ENCODE measurements at places on chromosomes 1 and 21.

GRCh38 chr21:32007456-32007855 lies 134.6 kb downstream of the HUNK start:
- no peak for DNase-seq

DNA sequence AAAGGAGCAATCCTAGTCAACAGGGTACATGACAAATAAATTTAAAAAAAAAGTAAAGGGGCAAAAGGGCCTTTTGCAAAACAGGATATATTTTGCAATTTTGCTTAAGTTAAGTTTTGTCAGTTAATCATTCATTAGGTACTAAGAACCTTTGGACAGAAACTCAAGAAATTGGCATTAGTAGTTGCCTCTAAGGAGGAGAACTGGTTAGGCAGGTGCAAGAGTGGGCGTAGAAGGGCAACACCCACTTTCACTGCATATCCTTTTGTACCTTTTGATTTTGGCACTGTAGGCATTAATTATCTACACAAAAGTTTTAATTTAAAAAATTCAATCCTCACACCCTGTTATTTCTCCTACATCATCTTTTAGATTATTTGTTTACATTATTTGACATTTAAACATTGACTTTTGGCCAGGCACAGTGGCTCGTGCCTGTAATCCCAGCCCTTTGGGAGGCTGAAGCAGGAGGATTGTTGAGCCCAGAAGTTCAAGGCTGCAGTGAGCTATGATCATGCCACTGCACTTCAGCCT lies 4.3 kb downstream of the DDAH1 start:
- no peak for DNase-seq

DNA sequence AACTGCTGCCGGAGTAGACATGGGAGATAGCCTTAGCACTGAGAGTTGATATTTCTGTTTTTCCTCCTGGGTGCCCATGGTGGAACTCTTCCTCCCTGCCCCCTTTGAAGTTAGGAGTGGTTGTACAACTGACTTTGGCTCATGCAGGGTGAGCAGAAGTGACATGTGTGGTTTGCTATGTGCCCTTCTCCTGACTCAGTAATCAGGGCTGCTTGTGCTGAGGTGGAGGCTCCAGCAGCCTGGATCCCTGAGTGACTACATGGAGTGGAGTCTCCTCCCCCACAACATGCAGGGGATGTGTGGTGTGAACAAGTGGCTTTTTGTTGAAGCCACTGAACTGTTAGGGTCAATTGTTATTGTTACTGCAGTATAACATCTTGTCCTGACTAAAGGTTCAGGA lies 261.6 kb downstream of the CAMTA1 start:
- DNase-seq, result no peak

DNA sequence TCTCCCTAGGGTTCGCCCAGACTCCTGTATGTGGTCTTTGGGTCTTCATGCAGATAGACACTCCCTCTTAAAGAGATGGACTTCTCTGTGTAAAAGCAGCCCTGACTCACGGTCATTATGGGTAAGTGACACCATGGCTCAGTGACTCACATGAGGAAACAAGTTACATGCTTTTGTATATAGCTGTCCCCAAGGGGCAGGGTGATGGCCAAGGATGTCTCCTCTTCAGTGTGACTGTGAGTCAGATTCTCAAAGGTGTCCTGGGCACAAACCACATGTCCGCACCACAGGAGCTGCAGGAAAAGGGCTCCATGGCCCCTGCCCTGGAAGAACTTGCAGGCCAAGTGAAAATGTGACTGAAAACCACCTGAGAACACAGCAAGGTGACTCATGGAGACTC lies 380.4 kb downstream of the NPHP4 start:
- no peak for DNase-seq

- DNase-seq, result no peak
Observed at GRCh38 chr1:182622901-182623528, 18.8 kb upstream of the RGS16 start.

DNA sequence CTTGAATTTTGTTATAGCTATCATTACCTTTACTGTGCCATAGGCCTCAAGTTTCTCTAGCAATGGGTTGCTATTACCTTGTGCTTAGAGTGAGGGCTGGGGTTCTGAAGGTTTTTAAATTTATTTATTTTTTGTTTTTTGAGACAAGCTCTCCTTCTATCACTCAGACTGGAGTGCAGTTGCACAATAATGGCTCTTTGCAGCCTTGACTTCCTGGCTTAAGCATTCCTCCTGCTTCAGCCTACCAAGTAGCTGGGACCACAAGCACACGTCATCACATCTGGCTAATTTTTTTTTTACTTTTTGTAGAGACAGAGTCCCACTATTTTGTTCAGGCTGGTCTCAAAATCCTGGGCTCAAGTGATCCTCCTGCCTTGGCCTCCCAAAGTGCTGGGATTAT lies 41.5 kb downstream of the SNX27 start:
- DNase-seq, result no peak

GRCh38 chr21:46035809-46036695 lies 54.5 kb downstream of the COL6A1 start:
- DNase-seq, result no peak

- no peak for DNase-seq
Observed at GRCh38 chr1:36024847-36025246, 59.0 kb upstream of the TEKT2 start.

- no peak for DNase-seq
Observed at GRCh38 chr1:116259663-116260062, 113.4 kb upstream of the ATP1A1 start.

DNA sequence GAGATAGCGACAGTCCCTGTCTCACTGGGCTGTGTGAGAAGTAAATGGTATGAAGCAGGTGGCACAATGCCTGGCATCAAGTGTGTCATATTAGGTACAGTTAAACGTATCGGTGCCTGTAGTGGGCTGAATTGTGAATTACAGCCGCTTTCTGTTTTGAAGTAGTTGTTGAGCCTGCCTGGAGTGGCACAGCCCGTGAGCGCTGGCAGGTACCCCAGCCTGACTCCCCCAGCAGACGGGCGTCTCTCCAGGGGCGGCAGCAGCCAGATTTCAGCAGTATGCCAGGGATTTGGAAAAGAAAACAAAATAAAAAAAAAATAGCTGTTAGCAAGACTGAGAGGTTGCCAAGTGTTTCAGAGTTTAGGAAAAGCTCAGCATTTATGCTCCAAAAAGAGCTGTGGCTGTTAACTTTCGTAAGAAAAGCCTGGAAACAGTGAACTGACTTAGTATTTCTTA lies 26.6 kb upstream of the GPR153 start:
- DNase-seq, result peak; percentile 88

DNA sequence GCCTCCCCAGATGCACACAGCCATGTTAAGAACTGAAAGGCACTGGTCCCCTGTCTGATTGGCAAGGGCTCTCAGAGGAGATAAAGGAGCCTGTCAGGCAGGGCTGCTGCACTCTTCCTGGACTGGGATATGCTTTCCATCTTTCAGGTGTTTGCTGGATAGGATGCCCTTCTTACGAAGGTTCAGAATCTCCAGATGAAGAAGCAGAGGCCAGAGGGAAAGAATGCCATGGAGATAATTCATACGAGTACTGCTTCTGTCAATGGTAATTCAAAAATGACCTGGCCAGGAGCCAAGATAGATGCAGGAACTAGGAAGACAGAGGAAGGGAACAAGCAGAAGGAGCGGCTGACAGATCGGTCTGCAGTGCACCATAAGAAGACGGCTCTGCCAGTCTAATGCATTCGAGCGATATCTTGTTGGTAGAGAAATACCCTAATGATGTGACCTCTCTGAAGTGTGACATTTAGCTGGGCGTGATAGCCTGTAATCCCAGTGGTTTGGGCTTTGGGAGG lies 16.6 kb upstream of the ATP2B4 start:
- no peak for DNase-seq

DNA sequence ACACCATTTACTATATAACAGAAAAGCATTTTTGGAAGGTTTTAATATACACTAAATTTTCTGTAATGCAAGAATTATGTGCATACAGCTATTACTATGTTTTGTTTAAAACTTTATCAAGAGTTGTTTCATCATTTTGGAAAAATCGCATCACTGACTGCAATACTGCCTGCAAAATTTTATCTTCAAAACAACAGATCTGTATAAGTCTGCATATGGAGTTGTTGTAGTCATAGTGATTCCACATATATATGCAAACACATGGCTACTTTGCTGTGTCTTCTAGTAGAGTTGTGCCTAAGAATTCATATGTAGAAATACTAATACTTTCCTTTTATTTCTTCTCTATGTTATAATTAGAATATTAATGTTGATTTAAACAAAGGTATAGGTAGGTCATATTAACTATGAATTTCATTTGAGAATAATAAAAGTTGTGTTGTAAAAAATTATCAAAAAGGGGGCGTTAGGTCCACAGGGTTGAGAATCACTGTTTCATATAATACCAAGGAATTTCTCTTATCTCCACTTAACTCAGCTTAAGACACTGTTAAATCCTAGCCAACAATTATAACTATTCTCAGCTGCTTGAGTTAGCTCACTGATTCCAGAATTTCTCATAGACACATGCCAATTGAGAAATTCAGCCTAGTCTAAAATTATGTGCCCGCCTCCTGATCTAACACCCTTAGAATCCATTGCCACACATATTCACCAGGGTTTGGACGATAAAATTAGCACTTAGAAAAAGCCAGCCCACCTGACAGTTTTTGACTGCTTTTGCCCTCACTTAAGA lies 22.9 kb upstream of the LAMC1 start:
- no peak for DNase-seq

DNA sequence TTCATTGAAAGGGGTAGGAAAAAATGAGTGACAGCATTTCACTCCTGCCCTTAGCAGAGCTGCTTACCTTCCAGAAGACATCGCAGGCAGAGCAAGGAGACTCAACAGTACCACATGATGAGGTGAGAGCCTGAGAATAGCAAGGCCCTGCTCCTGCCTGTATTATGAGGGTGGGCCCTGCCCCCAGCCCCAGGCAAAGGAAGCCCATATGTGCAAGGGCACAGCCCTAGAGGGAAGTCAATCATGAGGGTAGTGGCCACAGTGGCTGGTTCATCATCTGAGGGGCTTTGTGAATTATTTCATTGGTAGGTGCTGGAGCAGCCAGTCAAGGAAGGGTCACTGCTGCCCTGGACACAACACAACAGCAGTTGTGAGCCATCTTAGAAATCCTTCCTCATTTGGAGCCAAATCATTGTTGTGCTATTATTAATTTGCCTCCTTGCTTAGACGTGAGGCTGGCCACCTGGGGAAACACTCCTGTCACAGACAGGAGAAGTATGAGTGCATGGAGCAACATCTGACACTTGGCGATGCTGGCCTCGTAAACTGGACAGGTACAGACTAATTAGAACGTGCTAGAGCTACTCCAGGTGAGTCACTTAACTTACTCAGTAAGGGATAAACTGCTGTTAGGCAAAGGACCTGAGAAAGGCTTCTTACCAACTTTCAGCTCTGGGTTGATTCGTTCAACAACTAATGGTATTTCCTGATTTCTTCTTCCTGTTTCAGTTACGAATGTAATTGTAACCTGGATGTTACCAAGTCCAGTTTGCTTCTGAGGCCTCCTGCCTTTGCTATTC lies 22.7 kb upstream of the ACBD6 start:
- DNase-seq, result no peak

- DNase-seq, result no peak
Observed at GRCh38 chr21:40471103-40471502, 375.9 kb downstream of the DSCAM start.

DNA sequence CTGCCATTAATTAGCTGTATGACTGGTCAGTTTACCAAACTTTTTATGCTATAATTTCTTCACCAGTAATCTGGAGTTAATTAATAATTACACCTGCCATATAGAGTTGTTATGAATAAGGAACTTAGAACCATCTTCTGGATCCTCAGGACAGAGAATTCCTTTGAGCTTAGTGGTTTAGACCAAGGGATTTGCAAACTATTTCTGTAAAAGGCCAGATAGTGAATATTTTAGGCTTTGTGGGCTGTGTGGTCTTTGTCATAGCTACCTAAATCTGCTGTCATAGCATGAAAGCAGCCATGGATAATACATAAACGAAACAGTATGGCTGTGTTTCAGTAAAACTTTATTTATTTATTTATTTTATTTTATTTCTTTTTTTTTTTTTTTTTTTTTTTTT lies 9.0 kb downstream of the TIMM17A start:
- DNase-seq, result no peak

DNA sequence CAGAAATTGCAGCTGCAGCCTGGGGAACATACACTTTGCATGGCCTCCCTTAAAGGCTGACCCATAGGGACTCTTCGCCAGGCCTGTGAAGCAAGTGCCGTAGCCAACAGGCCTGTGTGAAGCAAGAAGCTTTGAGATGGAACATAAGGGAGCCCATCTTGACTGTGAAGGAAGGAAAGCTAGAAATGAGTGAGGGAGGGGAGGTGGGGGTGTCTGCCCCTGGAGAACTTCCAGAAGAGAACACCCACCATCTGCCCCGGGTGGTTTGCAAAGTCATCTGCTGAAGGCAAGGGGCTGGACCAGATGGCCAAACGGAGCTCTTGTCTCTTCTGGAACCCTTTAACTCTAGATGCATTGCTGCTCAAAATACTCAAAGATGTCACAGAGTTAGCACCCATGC lies 103.3 kb upstream of the GRIK3 start:
- DNase-seq, result peak; percentile 67

GRCh38 chr1:214823311-214824117 lies 220.5 kb downstream of the CENPF start:
- DNase-seq, result no peak

- no peak for DNase-seq
Observed at GRCh38 chr1:28249013-28249865, 10.1 kb upstream of the SESN2 start.

DNA sequence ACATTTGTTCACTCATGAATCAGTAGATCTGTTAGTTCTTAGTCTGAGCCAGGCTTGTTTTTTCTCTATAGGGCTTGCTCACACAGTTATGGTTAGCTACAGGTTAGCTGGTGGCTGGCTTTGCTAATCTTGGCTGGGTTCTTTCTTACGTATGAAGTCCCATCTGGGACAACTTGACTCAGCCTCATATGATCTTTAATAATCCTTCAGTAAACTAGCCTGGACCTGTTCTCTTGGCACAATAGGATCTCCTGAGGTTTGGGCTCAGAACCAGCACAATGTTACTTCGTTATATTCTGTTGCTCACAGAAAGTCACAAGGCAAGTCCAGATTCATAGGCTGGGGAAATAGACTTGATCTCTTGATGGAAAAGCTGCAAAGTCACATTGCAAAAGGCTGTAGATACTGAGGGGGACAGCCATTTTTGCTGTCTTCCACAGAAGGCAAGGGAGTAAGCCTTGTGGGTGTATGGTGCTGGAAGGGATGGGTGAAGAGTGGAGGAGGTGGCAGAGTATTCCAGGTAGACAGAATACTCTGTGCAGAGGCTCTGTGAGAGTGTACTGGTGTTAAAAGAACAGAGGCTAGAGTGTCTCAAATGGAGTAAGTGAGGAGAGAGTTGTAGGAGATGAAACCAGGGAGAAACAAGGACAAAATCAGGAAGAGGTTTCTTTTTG lies 24.4 kb downstream of the EFCAB7 start:
- DNase-seq, result peak; percentile 94

- DNase-seq, result no peak
Observed at GRCh38 chr1:172277989-172278388, 142.5 kb upstream of the C1orf105 start.

DNA sequence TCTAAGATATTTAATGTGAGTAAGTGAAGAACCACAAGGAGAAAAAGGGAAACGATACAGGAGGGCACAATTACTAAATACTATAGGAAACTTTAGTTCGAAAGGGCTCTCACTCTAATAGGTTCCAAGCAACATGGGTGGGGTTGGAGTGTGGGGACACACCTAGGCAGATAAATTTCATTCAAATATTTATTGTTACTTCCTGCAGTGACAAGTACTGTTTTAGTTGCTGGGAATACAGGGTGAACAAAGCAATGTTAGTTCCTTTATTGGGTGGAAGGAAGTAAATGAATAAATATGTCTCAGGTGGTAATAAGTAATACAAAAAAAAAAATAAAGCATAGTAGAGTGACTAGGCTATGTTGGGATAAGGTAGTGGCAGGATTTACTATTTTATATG lies 73.2 kb upstream of the B3GALT2 start:
- no peak for DNase-seq
